SHP77 treated with DMSO at 0.1 percent for 48 hours (cell line): ENCODE measurements at places on chromosomes 4 and X.

- DNase-seq: no peak
These were observed 349.9 kb downstream of the BMPR1B start for GRCh38 chr4:95107635-95108034.

- no peak for DNase-seq
These were observed 890.5 kb downstream of the PDHA2 start for GRCh38 chr4:96730432-96730831.

GRCh38 chr4:2006956-2007653, 1.7 kb downstream of the NELFA start:
- no peak for DNase-seq

GRCh38 chrX:68177542-68177941, 255.8 kb downstream of the OPHN1 start:
- DNase-seq: no peak

DNA sequence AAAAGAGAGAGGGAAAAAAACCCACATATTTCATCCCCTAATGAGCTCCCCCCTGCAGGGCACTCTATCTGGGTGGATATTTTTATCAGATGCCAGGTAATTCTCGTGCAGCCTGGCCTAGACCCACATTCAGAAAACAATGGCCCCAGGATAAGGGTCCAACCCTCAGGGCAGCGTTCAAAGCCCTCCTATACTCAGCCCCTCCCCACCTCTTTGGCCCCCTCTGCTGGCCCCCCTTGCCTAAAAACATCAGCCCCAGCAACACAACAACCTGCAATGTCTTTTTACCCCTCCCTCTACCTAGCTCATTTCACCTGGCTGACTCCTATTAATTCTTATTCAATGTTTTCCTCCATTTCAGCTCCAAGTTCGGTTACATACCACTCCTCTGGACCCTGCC, 145.4 kb upstream of the MED14 start:
- DNase-seq: no peak

GRCh38 chrX:47229427-47229826, 3.4 kb upstream of the USP11 start:
- DNase-seq: no peak
